Activated CD8-positive, alpha-beta T cell treated with anti-CD3 and anti-CD28 coated beads, Interleukin-2, amount 10 ng/mL, durations not matched to agents 7 days and 5 days (primary cell): ENCODE measurements at places on chromosomes 1 and 21.

GRCh38 chr1:206633708-206634121, 1.6 kb upstream of the DYRK3 start:
- peaks cover 26% of the 10 kb centered on the region for H3K27me3 ChIP-seq
- H3K4me3 ChIP-seq, result no peak overlapping the region
- no peak overlapping the region for H3K27ac ChIP-seq
- no peak for DNase-seq
- H3K4me1 ChIP-seq, result peaks cover 27% of the 10 kb centered on the region

DNA sequence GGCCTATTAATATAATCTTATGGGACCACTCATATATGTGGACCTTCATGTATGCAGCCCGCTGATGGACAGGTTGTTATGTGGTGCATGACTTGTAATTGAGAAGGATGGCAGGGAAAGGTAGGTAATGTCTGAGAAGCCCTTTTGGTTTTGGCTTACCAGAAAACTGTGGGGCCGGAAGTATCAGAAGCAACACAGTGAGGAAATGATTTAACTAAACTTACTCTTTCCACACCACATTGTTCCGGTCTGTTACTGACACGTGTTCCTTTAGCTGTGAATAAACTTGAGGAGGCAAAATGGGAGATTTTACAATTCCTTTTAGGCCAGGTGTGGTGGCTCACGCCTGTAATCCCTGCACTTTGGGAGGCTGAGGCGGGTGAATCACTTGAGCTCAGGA, 32.4 kb downstream of the KIF1B start:
- H3K27ac ChIP-seq, result peak overlapping the region; percentile 50
- no peaks in the 10 kb centered on the region for H3K27me3 ChIP-seq
- peaks cover 5% of the 10 kb centered on the region for H3K4me1 ChIP-seq
- DNase-seq, result no peak

DNA sequence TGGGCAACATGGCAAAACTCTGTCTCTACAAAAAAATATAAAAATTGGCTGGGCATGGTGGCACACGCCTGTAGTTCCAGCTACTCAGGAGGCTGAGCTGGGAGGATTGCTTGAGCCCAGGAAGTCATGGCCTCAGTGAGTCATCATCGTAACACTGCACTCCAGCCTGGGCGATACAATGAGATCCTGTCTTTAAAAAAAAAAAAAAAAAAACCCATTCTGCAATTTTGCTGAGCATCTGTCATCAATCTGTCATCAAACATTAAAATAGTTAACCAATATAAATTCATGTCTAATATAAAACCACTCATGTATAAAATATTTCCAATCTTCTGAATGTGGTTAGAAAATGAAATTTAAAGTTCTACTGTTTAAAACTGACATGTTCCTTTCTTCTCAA, 56.9 kb downstream of the LPAR3 start:
- H3K4me3 ChIP-seq, result no peak overlapping the region
- DNase-seq, result no peak
- H3K27ac ChIP-seq, result no peak overlapping the region
- no peaks in the 10 kb centered on the region for H3K27me3 ChIP-seq
- H3K36me3 ChIP-seq, result no peaks in the 10 kb centered on the region
- H3K4me1 ChIP-seq, result peaks cover 1% of the 10 kb centered on the region

DNA sequence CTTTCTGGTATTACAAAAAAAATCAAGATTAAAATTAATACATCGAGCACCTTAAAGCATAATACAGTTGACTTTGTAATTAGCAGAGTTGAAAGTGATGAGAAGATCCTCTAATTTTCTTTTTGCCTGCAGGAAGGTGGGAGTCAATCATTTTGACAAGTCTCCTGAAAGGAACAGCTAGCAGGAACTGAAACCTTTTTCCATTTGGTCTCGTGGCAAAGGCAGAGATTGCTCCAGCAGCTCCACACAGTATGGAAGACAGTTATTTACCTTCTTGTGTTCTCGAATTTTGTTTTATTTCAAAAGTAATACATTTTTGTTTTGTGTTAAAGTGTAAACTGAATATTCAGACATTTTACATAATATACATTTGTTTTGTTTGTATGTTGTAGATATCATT, 7.7 kb downstream of the S100PBP start:
- H3K27me3 ChIP-seq, result no peaks in the 10 kb centered on the region
- peaks cover 30% of the 10 kb centered on the region for H3K4me1 ChIP-seq
- no peak overlapping the region for H3K27ac ChIP-seq
- no peak overlapping the region for H3K4me3 ChIP-seq
- DNase-seq, result no peak

- DNase-seq, result no peak
- peaks cover 13% of the 10 kb centered on the region for H3K36me3 ChIP-seq
- no peak overlapping the region for H3K4me3 ChIP-seq
- H3K4me1 ChIP-seq, result peaks cover 6% of the 10 kb centered on the region
These were observed 468.7 kb upstream of the B3GALT2 start for GRCh38 chr1:193654951-193655735.

DNA sequence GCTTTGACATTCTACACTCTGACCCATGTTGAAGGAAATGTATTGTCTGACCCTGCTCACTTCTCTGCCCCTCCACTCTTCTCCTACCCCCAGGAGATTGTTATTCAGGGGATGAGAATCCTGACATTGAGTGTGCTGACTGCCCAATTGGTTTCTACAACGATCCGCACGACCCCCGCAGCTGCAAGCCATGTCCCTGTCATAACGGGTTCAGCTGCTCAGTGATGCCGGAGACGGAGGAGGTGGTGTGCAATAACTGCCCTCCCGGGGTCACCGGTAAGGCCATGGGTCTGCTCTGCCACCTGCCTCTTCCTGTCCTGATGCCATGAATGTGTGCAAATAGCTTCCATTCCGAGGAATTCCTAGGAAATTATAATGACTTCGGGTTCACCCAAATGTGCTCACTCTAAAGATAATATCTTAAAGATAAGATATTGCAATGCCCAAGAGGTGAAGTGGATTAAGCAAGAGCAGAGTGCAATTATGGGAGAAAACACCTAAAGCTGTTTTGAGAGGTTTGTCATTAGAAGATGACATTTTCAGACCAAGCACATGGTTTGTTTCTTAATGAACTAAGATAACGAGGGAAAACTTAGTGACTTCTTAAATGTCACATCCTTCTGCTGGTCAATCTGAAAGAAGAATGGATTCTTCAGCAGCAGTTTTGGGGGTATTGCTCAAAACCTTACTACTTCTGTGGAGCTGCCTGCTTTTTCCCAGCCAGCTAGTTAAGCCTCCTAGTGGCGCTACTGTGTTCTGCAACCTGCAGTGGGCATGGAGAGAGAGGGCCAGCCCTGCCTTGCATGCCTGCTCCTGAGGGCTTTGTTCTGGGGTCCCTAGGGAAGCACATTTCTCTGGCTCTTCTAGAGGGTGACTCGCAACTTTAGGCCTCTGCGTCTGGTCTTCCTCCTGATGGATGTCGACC, 41.6 kb downstream of the LAMC2 start:
- no peaks in the 10 kb centered on the region for H3K27me3 ChIP-seq
- H3K4me3 ChIP-seq, result no peak overlapping the region
- peaks cover 12% of the 10 kb centered on the region for H3K4me1 ChIP-seq

DNA sequence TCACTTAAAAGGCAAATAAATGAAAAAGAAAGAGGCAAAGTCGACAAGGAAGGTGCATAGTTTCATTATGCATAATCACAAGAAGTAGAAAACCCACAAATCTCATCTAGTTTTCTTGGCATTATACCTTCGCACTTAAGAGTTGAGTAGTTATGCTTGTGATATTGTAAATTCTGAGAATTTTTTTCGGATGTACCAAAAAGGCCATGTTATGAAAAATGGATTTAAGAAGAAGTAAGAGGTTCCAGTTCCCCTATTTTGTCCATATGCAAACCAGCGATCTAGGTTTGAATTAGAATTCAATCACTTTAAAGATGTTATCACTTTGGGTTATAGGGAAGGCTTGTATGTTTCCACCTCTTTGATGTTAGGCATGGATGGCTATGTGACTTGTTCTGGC, 7.9 kb upstream of the ERICH3 start:
- no peak overlapping the region for H3K27ac ChIP-seq
- no peaks in the 10 kb centered on the region for H3K36me3 ChIP-seq
- H3K4me1 ChIP-seq, result no peaks in the 10 kb centered on the region
- H3K27me3 ChIP-seq, result peaks cover 11% of the 10 kb centered on the region
- H3K4me3 ChIP-seq, result no peak overlapping the region

- no peak overlapping the region for H3K27ac ChIP-seq
- no peak for DNase-seq
- peaks cover 10% of the 10 kb centered on the region for H3K27me3 ChIP-seq
- no peaks in the 10 kb centered on the region for H3K36me3 ChIP-seq
These were observed 13.0 kb downstream of the IGSF21 start for GRCh38 chr1:18120638-18121037.

GRCh38 chr1:6118415-6118814, 61.7 kb downstream of the CHD5 start:
- no peak for DNase-seq
- H3K4me1 ChIP-seq, result no peaks in the 10 kb centered on the region

GRCh38 chr1:41496080-41497055, 11.9 kb upstream of the EDN2 start:
- H3K4me1 ChIP-seq, result peaks cover 5% of the 10 kb centered on the region
- DNase-seq, result peak; percentile 44
- peaks cover 17% of the 10 kb centered on the region for H3K27me3 ChIP-seq
- H3K27ac ChIP-seq, result no peak overlapping the region

- no peaks in the 10 kb centered on the region for H3K27me3 ChIP-seq
- no peak overlapping the region for H3K27ac ChIP-seq
- no peak overlapping the region for H3K4me3 ChIP-seq
- H3K4me1 ChIP-seq, result peaks cover 14% of the 10 kb centered on the region
- no peak for DNase-seq
These were observed 40.5 kb upstream of the RBBP5 start for GRCh38 chr1:205162301-205162700.

- DNase-seq, result peak; percentile 42
- H3K27me3 ChIP-seq, result peaks cover 8% of the 10 kb centered on the region
- H3K4me3 ChIP-seq, result no peak overlapping the region
- peaks cover 11% of the 10 kb centered on the region for H3K4me1 ChIP-seq
These were observed 4.1 kb upstream of the AHCYL1 start for GRCh38 chr1:109980324-109981003.

DNA sequence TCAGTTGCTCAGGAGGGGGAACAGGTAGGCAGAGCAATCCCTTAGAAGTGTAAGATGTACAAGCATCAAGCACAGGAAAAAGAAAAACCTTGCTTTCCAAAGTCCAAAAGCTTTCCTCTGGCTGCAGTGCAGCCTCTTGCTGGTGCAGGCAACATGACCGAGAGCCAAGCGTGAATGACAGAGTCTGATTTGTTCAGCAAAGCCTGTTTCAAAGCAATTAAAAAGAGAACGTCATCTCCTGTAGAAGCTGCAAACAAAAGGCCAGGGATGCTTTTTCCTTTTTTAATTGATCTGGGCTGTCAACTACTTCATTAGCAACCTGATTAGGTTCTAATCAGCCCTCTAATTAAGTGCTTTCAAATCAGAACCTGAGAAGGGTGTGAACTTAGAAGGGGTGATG, 38.2 kb upstream of the PLA2G2C start:
- H3K4me3 ChIP-seq, result no peak overlapping the region
- no peak overlapping the region for H3K27ac ChIP-seq
- DNase-seq, result no peak
